ENCODE measurements at places on chromosomes 16 and 17. TPM values are rescaled to one million over a fixed set of nuclear protein-coding genes. Genes with fewer than 3 reads are reported as not detected.

Gene IL34
- polyA plus RNA-seq = 0.13 TPM

Gene TCAP
- 0.11 TPM for polyA plus RNA-seq

Gene TAC4
- polyA plus RNA-seq = not detected

Gene DNAAF1
- not detected for polyA plus RNA-seq

Gene NACA2
- polyA plus RNA-seq = not detected

Gene SPIRE2
- polyA plus RNA-seq = 1.5 TPM
